Transverse colon (tissue), 4 donors: ENCODE measurements at places on chromosomes 3 and 15. TPM values are rescaled to one million over a fixed set of nuclear protein-coding genes. Genes with fewer than 3 reads are reported as not detected.

Gene ABHD2
- total RNA-seq = 38.8 TPM

Gene SPATA16
- total RNA-seq = not detected

Gene PYGO1
- 3.4 TPM for total RNA-seq

Gene SCAANT1
- total RNA-seq = not detected

Gene ASB14
- not detected for total RNA-seq

Gene LTK
- total RNA-seq = 14.1 TPM

Gene PLAAT1
- total RNA-seq = not detected

Gene ANKRD34C
- total RNA-seq = not detected

Gene OR5K2
- total RNA-seq = not detected

Gene SAXO2
- 0.20 TPM for total RNA-seq

Gene MCTP2
- total RNA-seq = 153 TPM

Gene GRK7
- total RNA-seq = 0.16 TPM

Gene TGM5
- not detected for total RNA-seq

Gene LIPH
- 31.6 TPM for total RNA-seq

Gene HES1
- total RNA-seq = 89.9 TPM

Gene FAM81A
- total RNA-seq = 0.80 TPM

Gene FMN1
- total RNA-seq = 66.6 TPM

Gene STRIT1
- total RNA-seq = not detected

Gene WNT7A
- total RNA-seq = not detected

Gene STARD5
- total RNA-seq = 41.4 TPM

Gene CLSTN2
- total RNA-seq = 1.8 TPM

Gene SLC2A2
- total RNA-seq = not detected

Gene GOLGA6A
- not detected for total RNA-seq

Gene PLA2G4F
- total RNA-seq = 25.1 TPM

Gene ISLR
- 27.2 TPM for total RNA-seq

Gene TTLL3
- 73.4 TPM for total RNA-seq

Gene FOXL2
- total RNA-seq = not detected

Gene CKMT1A
- 148 TPM for total RNA-seq

Gene PLA2G4E
- total RNA-seq = 0.32 TPM

Gene OCA2
- not detected for total RNA-seq

Gene OXNAD1
- total RNA-seq = 20.6 TPM
